ENCODE measurements at places on chromosomes 11 and 22.

DNA sequence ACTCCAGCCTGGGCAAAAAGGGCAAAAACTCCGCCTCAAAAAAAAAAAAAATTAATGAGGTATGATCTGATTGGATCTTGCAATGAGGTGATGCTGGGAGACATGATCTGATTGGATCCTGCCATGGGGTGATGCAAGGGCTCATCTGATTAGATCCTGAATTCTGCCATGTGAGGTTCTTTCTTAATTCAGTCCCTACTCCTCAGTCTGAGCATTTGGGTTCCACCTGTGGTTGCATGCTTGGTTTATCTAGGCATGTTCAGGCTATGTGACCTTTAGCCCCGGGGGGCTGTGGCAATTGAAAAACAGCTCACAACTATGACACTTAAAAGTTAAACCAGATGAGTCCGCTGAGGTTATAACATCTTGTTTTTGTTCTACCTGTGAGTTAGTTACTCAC, 4.8 kb upstream of the TRIM6 start:
- no peak for DNase-seq

DNA sequence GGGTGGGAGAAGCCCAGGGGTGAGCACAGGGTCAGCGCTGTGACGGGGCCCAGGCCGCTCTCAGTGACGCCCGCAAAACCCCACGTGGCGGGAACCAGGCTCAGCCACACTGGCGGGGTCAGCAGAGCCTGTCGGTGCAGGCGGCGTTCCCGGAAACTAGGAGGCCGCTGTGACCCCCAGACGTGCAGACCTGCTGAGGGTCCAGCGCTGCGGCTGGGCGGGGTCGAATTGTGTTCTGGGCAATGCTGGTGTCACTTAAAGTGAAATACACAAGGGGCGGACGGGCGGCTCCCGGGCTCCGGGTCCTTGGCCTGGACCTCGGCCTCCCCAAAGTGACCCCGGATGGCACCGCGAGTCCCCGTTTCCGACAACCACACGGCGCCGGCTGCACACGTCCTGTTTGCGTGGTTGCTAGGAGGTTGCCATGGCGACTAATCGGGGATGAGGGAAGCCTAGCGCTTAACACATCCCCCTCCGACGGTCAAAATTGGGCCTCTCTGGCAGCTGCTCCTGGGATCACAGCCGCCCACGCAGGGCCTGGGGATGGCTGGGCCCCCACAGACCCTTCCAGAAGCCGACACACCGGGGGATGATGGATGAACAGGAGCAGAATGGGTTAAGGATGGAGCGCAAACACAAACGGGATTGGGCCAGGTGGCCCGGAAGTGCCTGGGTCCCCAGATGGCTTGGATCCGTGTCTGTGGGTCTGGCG, 81.7 kb upstream of the PRR5 start:
- peak; percentile 86 for DNase-seq

GRCh38 chr22:30392661-30393321, 4.0 kb upstream of the SEC14L2 start:
- no peak for DNase-seq

GRCh38 chr22:47046411-47047065, 284.1 kb downstream of the TBC1D22A start:
- DNase-seq = peak; percentile 40

- no peak for DNase-seq
These were observed 266.6 kb downstream of the CADM1 start for GRCh38 chr11:115237578-115237977.

GRCh38 chr11:88119561-88119960, 55.7 kb downstream of the RAB38 start:
- no peak for DNase-seq

DNA sequence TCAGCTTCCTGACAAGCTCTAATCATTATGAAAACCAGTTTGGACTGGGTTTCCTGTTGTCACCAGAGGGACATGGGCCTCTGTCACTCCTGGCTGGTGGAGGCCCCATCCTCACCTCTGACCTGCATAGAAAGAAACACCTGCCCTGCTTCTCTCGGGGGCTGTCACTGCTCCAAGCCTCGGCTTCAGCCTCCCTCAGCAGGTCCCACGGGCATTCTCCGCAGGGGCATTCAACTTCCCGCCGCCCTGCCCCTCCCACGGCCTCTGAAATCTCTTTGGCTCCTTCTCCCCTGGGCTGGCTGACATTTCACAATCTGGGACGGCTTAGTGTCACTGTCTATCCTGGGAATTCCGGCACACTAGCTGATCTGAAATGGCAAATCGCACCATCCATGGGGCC, 257.9 kb downstream of the CTTN start:
- peak; percentile 4 for DNase-seq

DNA sequence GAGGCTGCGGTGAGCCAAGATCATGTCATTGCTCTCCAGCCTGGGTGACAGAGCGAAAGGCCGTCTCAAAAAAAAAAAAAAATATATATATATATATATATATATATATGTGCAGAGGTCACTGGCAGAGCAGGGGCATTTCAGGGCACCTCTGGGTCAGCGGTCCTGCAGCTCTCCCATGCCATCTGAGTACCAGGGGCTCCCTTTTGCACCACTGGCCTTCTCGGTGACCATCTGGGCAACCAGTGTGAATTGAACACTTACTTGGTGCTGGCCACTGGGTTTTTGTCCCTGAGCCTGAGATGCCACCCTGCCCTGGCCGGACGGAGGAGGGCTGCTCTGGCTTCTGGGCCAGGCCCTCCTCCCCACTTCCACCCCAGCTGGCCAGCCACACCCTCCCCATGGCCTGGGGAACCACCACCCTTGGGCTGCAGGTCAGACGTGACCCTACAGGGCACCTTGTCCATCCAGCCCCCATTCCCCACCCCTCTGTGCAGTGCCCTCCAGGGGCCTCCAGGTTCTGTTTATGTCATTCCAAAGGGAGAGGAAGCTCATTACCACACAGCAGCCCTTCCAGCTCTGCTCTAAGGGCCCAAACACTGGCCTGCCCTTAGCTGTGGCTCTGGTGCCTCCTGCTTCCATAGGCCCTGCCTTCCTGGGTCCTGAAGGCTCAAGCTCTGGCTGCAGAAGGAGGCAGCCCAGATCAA, 10.3 kb downstream of the MAPK8IP1 start:
- DNase-seq = no peak

- no peak for DNase-seq
These were observed 4.3 kb downstream of the TP53AIP1 start for GRCh38 chr11:128938156-128938885.

- no peak for DNase-seq
These were observed 1.4 kb upstream of the OVOL1 start for GRCh38 chr11:65785319-65786007.

- DNase-seq = no peak
These were observed 3.1 kb downstream of the ENDOD1 start for GRCh38 chr11:95092549-95093324.

- DNase-seq = no peak
These were observed 68.8 kb downstream of the LRRC32 start for GRCh38 chr11:76601724-76602123.

DNA sequence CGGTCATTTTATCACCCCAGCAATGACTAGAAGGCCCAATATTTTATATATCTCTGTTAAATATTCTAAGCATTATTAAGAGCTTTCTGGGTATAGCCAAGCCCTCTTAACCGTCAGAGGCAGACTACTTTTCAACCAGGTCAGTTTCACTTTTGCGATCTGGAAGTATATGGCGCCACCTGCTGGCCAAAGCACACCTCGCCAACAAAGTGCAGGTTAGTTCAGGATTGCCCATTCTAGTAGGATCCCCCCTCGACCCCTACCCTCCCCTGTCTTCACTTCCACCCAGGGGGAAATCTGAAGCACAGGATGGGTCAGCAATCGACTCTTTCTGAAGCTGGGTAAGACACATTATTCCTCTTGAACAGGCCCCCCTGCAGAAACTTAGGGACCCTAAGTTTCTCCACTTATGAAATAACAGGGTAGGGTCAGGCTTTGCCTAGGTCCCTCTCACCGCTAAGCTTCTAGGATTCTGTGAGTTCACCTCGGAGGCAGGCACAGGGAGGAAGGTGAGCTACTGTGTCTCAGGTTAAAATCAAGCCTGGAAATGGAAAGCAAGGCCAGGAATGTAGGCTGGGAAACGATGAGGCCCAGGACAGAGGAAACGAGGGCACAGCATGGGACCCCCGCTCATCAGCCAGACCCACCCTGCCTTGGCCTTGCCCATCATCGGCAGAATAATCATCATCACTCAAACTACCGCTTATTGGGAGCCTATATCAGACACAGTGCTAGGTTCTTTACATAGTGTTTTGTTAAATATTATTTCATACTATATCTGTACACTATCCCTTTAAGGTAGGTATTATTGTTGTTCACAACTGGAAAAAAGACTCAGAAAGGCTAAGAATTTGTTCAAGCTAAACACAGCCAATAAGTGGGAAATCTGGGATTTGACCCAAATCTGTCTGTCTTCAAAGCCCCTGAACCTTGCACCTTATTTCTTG, 35.6 kb downstream of the KCNJ1 start:
- DNase-seq = peak; percentile 41

GRCh38 chr11:76997512-76997911, 36.7 kb upstream of the B3GNT6 start:
- no peak for DNase-seq

GRCh38 chr22:26615149-26615548, 2.7 kb downstream of the CRYBB1 start:
- peak; percentile 25 for DNase-seq

DNA sequence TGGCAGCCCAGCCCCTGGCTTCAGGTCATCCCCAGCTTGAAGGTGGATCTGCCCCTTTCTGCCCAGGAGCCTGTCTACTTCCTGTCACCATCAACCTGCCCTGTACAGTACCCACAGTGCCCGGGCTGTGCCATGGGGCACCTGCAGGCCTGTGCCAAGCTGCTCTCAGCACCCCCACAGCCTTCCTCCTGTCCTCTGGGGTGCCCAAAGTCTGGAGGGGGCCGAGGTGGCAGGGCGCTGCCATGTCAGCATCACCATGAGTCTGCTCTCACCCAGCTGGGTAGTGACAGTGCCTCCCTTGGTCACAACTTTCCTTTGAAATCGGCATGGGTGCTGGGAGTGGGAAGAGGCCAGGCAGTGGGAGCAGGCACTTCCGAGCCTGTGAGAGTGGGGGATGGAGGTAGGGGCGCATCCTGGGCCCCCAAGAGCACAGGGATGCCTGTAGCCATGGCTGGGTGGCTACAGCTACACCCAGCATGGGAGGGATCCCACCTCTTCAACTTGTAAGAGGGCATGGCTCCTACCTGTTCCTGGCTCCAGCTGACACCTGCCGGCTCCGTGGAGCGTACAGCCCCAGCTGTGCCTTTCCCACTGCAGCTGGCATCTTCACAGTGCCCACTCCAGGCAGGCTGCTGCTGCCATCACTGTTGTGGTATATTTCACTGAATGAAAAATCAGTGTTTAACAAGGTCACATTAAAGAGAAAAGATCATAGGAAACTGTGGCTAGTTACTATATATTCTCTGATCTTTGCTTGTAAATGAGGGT, 42.9 kb downstream of the RNF169 start:
- DNase-seq = peak; percentile 11

DNA sequence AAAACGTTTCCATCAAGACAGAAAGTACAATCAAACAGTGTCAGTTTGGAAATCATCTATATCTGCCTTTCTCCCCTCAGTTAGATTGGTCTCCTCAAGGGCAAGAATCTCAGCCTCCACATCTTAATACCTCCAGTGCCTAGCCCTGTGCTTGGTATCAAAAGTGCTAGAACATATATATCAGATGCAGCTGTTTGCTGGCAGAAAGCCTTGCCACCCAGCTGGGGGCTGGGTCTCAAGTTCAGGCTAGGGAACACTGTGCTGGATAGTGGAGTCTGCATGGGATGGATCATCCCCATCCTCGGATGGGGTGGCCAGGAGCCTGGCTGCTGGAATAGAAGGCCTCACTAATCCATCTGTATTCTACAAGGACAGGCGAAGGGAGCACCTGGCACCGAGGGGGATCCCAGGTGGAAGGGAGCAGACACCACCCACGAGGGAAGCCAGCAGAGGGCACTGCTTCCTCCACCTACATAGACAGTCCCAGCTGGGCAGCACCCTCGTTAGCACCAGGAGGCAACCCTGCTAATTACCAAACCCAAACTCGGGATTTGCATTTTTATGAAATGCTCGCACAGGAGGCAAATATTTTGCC, 602.2 kb downstream of the BUD13 start:
- peak; percentile 29 for DNase-seq

GRCh38 chr11:93668171-93668570, 6.7 kb downstream of the CEP295 start:
- DNase-seq = no peak

GRCh38 chr22:47806894-47807293, 1044.4 kb downstream of the TBC1D22A start:
- DNase-seq = no peak

- DNase-seq = no peak
These were observed 36.1 kb upstream of the SMCO4 start for GRCh38 chr11:93579187-93579751.

DNA sequence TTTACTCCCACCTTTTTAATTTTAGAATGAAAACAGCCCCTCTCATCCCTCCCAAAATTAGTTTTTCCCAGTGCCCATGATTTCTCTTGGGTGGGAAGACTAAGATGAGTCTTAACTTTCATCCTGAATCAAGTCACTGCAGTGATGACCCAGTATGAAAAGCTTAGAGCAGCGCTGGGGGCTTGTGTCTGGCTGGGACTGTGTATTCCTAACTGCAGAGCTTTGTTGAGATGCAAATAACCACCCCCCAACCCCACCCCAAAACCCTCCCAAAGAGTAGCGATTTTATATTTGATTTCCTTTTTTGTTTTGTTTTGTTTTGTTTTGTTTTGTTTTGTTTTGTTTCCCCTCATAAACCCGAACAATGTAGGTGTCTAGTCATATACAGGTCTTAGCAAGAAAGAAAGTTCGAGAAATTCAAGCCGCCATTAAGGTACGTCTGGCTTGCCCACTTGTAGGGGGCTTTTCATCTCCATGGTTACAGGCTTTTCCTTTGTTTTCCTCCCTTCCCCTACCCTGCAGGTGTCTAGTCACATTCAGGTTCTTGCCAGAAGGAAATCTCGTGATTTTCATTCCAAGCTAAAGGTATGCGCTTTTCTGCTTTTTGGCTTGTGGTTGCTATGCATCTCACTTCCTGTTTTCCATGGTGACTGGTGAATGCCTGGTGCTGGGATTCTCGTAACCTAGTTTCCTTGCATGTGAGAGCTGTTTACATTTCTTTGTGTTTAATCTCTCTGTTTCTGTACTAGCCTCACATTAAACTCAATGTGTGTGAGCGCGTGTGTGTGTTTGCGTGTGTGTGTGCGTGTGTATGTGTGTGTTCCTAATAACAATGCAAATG, 144.6 kb upstream of the RASSF10 start:
- DNase-seq = no peak

GRCh38 chr11:26849036-26849435, 127.2 kb upstream of the SLC5A12 start:
- peak; percentile 31 for DNase-seq

GRCh38 chr22:35089139-35089538, 23.2 kb downstream of the ISX start:
- DNase-seq = no peak

Data from NCI-H2171 treated with DMSO at 0.1 percent for 48 hours (cell line).